Testis (tissue), 5 donors: ENCODE measurements at places on chromosomes 1 and 21.

- DNase-seq: no peak
These were observed 43.6 kb downstream of the ACP6 start for GRCh38 chr1:147626739-147627138.

- DNase-seq: no peak
These were observed 1.5 kb upstream of the RPTN start for GRCh38 chr1:152160576-152160975.

DNA sequence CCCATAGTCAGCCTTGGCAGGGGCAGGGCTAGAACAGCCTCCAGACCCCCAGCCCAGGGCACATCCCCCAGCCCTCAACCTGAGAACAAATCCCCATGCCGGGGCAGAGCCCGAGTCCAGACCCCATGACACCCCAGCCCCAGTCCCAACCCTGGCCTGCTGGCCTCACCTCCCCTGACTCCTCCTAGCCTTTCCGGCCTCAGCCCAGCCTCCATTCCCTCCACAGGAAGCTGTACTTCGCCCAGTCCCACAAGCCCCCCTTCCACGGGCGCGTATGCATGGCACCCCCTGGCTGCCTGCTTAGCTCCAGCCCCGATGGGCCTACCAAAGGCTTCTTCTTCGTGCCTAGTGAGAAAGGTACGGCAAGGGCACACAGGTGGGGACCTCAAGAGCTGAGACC, 50.4 kb downstream of the DISP3 start:
- no peak for DNase-seq

GRCh38 chr1:44655609-44656008, 18.7 kb downstream of the TMEM53 start:
- DNase-seq: peak; percentile 41

GRCh38 chr1:93000751-93001175, 39.5 kb upstream of the DIPK1A start:
- no peak for DNase-seq

DNA sequence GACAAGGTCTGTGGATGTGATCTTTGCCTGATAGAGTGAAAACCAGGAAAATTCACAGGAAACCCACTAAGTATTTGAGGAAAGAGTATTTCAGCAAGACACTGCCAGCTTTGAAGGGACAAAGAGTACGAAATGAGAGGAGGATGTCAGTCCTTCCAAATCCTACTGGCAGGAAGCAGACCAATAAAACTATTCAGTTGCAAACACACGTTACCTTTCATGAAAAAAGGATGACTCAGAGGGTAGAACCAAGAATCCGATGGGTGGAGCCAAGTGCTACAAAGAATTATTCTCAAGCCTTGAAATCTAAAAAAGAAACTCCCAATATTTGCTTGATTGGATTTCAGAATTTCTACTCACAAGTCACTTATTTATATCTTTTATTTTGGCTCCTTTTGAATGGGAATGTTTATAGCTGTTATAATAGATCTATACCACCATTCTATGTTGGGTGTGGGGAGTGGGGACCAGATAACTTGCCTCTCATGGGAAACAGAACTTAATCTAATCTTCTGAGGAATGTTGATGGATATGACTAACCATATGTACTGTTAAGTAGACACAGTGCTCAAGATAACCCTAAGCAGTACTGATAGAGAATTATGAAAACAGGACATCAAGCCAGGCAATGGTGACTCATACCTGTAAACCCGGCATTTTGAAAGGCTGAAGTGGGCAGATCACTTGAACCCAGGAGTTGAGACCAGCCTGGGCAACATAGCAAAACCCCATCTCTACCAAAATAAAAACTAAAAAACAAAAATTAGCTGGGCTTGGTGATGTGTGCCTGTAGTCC, 19.3 kb upstream of the HEATR1 start:
- no peak for DNase-seq

- DNase-seq: no peak
These were observed 320.3 kb upstream of the PLXNA2 start for GRCh38 chr1:208564466-208564865.

- no peak for DNase-seq
These were observed 65.5 kb downstream of the ERI3 start for GRCh38 chr1:44289530-44289929.

DNA sequence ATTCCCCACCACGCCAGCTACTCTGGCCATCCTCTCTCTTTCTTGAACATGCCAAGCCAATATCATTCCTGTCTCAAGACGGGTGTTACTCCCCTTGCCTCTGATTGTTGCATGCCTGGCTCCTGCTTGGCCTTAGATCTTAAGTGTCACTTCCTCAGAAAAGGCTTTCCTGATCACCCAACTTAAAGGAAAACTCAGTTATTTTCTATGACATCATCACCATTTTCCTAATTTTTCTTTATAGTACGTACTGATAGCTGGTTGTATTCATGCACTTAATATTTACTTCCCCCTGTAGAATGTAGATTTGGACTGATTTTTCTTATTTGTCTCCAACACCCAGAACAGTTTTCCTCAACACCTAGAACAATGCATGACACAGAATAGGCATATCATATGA, 123.8 kb upstream of the TSPAN2 start:
- DNase-seq: no peak

DNA sequence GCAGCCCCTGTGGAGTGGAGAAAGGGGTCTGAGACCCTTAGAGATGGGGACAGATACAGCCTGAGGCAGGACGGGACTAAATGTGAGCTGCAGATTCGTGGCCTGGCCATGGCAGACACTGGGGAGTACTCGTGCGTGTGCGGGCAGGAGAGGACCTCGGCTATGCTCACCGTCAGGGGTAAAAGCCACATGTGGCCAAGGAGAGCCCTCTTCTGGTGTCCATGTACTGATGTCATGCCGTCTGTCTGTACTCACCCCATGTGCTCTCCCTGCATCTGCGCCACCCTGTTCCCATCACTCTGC, 84.7 kb downstream of the OBSCN start:
- no peak for DNase-seq

- DNase-seq: no peak
These were observed 12.6 kb downstream of the RSPO1 start for GRCh38 chr1:37622131-37622530.

DNA sequence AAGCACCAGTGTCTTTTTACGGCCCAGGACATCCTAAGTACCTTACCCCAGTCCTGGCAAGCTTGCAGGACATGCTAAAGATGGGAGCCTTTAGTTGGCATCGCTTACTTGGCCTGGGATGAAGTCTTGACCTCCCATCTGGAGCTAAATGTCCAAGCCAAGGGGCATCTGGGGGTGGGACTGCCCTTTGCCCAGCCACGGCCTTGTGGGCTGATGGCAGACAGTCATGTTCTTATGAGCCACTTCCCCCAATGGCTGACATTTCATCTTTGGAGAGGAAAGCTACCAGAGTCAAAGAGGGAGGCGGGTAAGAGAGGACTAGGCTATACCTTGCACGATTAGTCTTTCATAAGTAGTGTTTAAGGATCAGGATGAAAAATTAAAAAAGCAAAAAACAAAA, 32.2 kb downstream of the OPTC start:
- no peak for DNase-seq

DNA sequence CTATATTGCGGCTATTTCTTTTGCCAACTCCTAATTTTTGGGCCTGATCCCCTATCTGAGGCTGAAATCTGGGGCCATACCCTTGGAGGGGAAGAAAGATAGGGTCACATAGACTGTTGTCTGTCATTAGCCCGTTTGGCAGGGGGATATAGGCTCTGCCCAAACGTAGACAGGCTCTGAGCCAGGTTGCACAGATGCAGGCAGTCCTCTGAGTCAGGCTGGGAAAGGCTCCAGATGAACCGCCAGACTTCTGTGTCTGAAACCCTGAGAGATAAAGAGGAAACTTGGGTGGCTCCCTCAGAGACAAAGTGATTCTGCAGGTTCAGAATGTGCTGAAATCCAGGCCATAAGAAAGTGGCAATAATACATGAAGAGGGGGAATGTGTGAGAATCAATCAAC, 4.0 kb upstream of the CAP1 start:
- DNase-seq: peak; percentile 92

- peak; percentile 36 for DNase-seq
These were observed 796 bp upstream of the TDRKH start for GRCh38 chr1:151790940-151791651.
